Progenitor cell of endocrine pancreas (in vitro differentiated cells): ENCODE measurements at places on chromosomes 5 and 9. TPM values are rescaled to one million over a fixed set of nuclear protein-coding genes. Genes with fewer than 3 reads are reported as not detected.

Gene SLC45A2
- total RNA-seq, result 2.4 and 4.2 TPM in 2 replicates

Gene SLCO4C1
- 4.0 and 4.8 TPM in 2 replicates for total RNA-seq

Gene ADAMTS6
- 12.3 and 13.0 TPM in 2 replicates for total RNA-seq

DNA sequence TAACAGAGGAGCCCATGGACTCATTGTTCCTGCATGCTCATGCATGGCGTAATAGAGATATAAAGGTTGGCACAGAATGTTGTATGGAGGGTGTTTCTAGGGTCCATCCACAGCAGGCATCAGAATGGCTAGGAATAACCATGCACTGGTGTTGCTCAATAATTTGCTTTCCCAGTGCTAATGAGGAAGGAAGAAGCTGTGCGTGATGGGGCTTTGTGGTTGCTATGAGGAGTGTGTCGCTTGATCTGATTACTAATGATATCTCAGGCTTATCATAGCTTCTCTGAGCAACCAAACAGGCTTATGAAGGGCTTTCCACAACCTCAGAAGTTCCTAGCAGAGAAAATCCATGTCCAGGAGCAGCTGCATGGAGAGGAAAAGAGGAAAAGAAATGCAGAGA is 151.3 kb upstream of the TRPC7 start:
- DNase-seq, result no peak

- no peak for DNase-seq
Observed at GRCh38 chr5:142725231-142726187, 39.6 kb upstream of the FGF1 start.

GRCh38 chr5:138936225-138936967 is 61.3 kb upstream of the LRRTM2 start:
- no peak for DNase-seq

DNA sequence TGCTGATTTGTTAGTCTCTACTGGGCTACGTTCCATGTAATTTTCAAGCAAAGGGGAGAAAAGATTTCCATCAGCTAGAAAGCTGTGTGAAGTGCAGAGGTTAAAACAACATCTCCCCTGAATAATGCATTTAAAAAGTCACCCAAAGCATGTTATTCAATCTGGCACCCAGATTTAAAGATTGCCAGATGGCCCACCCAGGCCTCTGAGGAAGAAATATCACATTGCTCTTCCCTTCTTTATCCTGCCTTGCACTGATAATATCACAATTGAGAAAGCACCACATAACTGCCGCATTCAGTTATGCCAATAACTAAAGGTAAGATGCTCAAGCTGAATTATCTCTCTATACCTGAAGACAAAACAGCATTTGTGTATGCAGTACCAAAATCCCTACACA is 119.4 kb upstream of the PUM3 start:
- DNase-seq, result no peak

DNA sequence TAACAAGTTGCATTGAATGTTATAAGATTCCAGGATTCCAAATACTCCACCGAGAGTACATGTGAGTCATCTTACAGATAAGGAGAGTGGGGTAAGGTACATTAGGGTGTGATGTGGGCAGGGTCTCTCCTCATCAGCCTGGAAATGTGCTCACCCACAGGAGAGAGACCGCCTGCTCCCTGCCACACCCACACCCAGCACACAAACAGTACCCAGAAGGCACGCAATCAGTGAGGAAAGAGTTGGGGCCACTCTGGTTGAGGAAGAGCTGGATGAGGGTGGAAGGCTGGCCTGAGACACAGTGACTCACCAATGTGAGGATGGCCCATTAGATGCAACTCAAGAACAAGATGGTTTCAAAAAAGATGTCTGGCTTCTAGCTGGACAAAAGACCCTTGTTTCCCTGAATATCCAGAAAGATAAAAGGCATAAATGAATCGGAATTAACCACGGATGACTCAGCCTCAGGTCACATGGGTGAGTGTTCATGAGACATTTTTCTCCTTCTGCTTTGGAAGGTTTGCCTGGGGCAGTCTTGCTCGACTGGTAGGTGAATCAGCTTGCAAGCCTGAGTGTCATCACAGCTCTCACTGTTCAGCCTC is 51.1 kb upstream of the LHFPL2 start:
- no peak for DNase-seq

GRCh38 chr9:97640325-97640724 is 6.7 kb downstream of the NCBP1 start:
- no peak for DNase-seq

- DNase-seq, result no peak
Observed at GRCh38 chr5:167886196-167886595, 405.2 kb upstream of the WWC1 start.

DNA sequence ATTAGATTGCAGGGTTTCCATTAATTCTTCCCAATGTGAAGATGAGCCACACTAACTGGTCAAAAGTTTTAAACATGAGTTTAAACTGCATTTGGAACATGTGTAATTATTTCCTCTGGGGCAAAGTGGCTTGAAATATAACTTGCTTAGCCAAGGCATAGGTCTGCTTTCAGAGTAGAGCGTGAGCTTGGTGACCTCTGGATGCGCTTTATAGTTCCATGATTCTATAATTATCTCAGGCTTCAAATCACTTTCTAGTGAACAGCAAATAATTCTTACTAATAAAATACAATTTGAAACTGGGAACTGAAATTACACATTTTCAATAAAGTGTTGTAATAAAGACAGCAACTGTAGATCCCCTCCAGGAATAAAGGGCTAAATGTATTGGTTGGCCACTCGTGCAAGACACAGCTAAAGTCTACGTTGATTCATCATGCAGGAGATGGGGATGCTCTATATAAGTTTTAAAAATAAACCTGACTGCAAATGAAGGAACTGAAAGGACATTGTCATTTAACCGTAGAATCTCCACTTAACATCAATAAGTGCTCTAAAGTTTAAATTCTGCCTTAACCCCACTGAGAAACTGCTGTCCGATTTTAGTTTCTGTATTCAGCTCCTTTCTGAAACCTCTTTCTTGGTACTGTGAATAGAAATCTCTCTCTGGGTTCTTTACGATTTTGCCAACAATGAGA is 460.0 kb downstream of the PSAT1 start:
- DNase-seq, result no peak

- no peak for DNase-seq
Observed at GRCh38 chr5:177982072-177982727, 13.8 kb downstream of the PROP1 start.

GRCh38 chr5:127163750-127164149 is 90.4 kb upstream of the C5orf63 start:
- no peak for DNase-seq
